ENCODE measurements at places on chromosomes 13 and 19.

GRCh38 chr19:50975766-50976165 is 6.4 kb upstream of the KLK6 start:
- DNase-seq = no peak

GRCh38 chr19:56927791-56928207 is 87.3 kb upstream of the PEG3 start:
- DNase-seq = no peak

- DNase-seq = no peak
Observed at GRCh38 chr13:101869553-101869952, 417.1 kb downstream of the ITGBL1 start.

- peak; percentile 14 for DNase-seq
Observed at GRCh38 chr13:75368167-75368566, 113.8 kb downstream of the TBC1D4 start.

DNA sequence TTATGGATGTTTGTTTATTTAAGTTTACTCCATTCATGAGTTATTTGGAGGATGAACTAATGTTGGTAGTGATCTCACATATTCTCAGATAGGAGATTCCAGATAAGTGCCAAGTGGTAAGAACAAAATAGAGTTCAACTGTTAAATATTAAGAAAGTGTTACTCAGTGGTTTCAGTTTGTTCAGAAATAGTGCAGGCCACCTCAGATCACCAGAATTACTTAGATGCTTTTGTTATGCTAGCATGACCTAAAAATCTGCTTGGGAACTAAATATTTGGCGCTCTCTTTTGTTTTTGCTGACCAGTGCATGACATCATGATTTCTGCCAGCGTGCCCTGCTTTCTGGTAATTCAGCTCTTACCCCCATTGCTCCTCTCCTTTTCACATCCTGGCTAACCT is 15.6 kb downstream of the CLDN10 start:
- no peak for DNase-seq
